ENCODE measurements at places on chromosomes 11 and 22.

DNA sequence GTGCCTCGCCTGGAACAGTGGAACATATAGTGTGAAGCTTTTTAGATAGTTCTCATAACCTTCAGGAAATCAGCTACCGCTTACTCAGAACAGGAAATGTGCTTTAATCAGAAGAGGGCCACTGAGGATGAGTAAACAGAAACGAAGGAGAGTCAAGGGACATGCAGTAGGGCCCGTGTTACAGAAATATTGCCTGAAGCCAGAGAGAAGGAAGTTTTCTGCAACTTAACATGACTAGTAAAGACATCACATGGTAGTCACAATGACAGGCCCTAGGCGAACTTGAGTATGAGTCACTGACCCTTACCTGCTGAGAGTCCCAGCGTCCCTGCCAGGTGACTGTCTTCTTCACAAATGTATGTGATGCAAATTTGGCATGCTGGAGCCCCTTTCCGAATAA lies 39.4 kb downstream of the CARD18 start:
- DNase-seq = no peak

- no peak for DNase-seq
These were observed 96.0 kb downstream of the TRPC6 start for GRCh38 chr11:101487775-101488174.

GRCh38 chr22:43060183-43060582 lies 29.0 kb downstream of the TTLL1 start:
- no peak for DNase-seq

DNA sequence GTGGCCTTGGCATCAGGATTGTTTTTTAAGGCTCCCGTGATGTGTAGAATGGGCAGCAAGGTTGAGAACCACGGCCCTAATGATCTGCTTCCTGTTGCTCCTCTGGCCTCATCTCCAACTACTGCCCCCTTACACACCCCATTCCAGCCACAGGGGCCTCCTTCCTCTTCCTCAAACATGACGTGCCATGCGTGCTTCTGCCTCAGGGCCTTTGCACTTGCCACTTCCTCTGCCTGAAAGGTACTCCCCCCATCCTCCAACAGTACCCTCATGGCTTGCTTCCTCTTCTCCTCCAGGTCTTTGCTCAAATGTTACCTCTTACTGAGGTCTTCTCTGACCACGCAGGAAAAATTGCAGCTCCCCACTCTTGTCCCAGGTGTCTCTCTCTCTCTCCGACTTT lies 93.9 kb upstream of the CSNK2A3 start:
- DNase-seq = no peak

DNA sequence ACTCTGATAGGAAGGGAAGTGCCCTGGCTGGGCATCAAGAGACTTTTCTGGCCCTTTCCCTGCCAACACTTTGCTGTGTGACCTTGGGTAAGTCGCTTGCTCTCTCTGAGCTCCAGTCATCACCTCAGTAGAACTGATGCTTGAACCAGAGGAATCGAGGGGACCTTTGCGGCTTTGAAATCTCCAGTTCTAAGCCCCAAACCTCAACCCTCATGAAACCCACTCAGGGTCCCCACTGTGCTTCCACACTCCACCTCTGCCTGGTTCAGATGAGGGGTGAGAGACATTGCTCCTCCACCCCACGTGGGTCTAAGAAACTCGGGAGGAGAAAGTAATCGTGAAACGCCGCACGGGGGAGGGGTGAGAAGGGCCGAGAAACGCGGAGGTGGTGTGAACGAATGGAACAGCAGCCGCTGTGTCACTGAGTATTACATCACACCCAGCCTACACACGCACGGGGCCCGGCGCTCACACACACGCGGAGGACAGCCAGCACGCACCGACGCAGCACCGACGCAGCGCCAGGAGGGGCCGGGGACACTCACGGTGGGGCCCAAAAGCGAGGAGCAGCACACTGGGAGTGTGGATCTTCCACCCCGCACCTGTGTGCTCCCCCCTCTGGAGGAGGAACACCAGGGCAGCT lies 4.3 kb downstream of the RTN4RL2 start:
- DNase-seq = peak; percentile 64

DNA sequence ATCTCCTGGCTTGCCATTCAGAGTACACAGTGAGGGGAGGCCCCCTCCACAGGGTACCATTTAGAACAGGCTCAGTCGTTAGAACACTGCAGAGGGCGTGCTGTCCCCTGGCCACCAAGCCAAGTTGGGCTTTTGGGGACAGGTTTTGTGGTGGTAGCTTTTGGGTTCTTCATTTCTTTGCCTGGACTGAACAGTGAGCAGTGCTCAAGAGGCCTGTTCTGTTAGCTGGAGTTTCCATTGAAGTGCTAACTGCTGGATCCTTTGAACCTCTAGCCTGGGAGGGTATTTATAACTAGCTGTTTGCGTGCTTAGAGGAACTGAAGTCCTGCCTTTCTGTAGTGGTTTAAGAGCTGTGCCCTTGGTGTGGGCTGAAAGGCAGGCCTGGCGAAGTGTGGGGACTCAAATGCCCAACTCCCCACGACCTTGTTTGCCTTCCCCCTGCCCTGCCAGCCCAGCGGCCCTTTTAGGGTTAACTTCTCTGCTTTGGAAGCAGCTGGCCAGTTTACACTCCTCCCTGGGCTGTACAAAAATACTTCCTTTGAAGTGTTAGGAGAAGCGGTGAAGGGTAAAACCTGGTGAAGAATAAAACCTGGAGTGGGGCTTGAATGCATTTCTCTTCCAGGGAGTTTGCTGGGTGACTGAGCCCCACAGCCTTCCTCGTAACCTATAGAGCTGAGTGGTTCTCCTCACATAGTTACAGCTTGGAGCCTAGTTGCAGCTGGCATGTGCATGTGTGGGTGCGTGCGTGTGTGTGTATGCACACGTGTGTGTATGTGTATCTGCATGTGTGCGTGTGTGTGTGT lies 34.6 kb downstream of the ZNRF3 start:
- DNase-seq = peak; percentile 54

DNA sequence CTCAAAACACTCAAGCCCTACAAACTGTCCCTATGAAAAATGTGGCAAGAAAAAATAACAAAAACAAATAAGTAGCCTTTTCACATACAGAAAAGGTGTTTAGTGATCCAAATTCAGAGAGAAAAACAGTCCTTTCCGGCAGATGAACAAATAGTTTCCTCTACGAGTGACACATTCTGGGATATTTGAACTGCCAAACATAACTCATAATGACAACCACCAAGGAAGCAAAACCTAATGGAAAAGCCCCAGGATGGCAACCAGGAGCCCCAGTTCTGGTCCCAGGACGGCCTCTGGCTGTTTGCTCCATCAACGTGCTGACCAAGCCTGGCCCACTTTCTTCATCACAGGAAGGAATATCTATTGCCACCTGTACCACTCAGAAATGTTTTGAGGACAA lies 6.0 kb downstream of the PACSIN2 start:
- no peak for DNase-seq

GRCh38 chr22:37751449-37752188 lies 54.8 kb downstream of the TRIOBP start:
- no peak for DNase-seq

- no peak for DNase-seq
These were observed 4.4 kb downstream of the GAS2 start for GRCh38 chr11:22670830-22671229.

GRCh38 chr11:24709928-24710565 lies 213.2 kb downstream of the LUZP2 start:
- DNase-seq = no peak

GRCh38 chr11:61683961-61684869 lies 4.0 kb downstream of the DAGLA start:
- DNase-seq = no peak

- no peak for DNase-seq
These were observed 2.2 kb downstream of the ME3 start for GRCh38 chr11:86670181-86670580.

DNA sequence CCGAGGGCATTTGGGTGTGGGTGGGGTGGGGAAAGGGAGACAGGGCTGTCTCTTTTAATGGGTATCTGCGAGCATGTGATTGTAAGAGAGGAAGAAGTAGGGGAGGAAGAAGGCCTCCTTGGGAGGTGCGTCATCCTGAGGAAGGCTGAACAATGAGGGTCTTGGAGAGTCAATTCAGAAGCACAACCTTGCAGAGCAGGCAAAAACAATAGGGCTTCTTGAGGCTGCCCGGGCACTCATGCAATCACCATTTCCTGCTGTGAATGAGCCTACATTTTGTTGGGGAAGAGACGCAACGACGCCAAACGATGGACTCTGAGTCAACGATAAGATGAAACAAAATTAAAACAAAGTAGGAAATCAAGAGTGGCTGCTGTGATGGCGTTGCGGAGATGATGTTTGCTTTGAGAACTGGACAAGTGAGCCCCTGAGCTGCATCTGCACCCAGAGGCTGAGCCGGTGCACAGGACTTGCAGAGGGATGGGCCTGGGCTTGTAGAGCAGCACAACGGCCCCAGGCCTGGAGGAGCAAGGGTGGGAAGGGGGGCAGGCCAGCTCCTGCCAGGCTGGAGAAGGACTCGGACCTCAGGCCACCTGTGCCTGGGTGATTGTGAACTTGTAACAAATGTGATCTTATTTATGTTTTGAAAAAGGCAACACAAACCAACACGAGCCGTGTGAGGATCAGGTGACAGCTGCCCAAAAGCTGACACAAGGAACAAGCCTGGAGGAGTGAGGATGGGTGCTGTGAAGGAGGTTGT lies 92.3 kb upstream of the B3GAT1 start:
- no peak for DNase-seq

DNA sequence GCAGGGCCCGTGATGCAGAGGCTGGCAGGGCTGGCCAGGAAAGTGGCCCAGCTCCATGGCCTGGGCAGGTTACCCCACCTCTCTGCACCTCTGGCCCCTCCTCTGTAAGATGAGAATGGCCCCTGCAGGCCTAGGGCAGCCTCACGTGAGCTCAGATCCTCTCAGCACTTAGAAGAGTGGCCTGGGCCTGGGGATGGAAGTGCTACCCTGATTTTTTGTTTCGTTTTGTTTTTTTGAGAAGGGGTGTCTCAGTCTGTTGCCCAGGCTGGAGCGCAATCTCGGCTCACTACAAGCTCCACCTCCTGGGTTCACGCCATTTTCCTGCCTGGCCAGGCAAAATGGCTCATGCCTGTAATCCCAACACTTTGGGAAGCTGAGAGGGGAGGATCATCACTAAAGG lies 982 bp downstream of the APOBEC3H start:
- DNase-seq = no peak

DNA sequence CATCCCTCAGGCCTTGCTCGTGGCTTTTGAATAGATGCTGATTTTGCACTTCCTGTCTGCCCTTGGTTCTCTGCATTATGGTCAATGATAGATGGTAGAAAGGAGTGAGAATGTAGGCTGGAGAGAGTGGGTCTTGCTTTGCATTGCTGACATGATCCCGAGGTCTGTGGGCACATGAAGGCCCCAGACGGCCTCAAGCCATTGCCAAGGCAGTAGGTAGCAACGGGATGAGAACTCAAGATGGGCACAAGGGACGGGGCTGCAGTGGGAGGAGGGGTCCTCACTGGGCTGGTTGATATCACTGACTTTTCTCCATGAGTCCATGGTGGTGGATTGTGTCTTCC lies 54.0 kb downstream of the GAB4 start:
- DNase-seq = no peak

GRCh38 chr11:1070594-1071462 lies 3.8 kb upstream of the MUC2 start:
- DNase-seq = no peak

GRCh38 chr11:12074529-12075195 lies 35.7 kb upstream of the MICAL2 start:
- no peak for DNase-seq
